Suprapubic skin (tissue), 4 donors: ENCODE measurements at places on chromosomes 4 and X.
A peak's percentile ranks its signal among the peaks of the same experiment; 100 is the strongest.

DNA sequence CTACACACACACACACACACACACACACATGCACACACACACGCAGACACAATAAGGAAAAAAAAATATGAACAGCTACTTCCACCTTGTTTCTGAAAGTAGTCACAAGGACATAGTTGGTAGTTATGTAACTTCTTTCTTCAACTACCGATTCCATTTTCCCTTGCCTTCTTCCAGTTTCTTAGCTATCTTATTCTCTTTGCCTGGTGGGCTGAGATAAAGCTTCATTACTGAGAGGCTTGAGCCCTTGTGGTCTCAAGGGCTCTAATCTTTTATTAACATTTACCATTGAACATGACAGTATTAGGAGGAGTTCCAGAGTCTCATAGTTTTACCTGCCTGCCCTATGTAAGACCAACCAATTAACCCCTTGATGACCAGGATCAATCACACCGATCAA is 8.9 kb upstream of the SMIM10 start:
- no peaks in the 10 kb centered on the region for H3K4me1 ChIP-seq
- H3K27ac ChIP-seq = no peak overlapping the region
- no peaks in the 10 kb centered on the region for H3K27me3 ChIP-seq
- no peak overlapping the region for H3K4me3 ChIP-seq
- H3K36me3 ChIP-seq = no peaks in the 10 kb centered on the region
- DNase-seq = no peak

DNA sequence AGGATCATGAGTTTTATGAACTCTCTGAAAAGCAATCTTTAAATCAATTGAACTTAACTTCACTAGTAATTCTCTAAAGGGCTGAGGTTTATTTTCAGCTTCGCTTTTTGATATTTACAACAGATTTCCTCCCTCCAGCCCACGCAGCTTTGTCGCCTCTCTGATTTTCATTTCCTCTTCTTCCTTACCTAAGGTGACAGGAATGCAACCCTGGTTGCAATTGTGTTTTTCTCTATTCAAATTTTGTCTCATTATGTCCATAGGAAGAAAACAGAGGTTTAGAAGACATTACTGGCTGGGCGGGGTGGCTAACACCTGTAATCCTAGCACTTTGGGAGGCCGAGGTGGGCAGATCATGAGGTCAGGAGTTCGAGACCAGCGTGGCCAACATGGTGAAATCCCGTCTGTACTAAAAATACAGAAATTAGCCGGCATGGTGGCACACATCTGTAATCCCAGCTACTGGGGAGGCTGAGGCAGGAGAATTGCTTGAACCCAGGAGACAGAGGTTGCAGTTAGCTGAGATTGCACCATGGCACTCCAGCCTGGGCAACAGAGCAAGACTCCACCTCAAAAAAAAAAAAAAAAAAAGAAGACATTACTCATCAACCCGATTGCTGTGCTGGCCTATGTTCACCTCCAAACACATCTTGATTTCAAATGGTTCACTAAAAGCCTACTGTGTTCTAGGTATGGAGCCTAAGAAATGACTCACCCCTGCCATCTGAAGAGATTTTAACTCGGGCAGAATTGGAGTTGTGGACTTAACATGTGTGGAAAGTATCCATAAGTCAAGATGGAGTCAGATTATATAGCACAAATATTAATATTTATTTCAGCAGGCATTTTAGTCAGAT is 36.8 kb downstream of the VSIG4 start:
- DNase-seq = no peak
- H3K4me3 ChIP-seq = no peak overlapping the region
- no peaks in the 10 kb centered on the region for H3K36me3 ChIP-seq
- H3K27me3 ChIP-seq = no peaks in the 10 kb centered on the region
- no peak overlapping the region for H3K27ac ChIP-seq

GRCh38 chr4:25769251-25769650 is 93.5 kb downstream of the SEL1L3 start:
- no peak overlapping the region for H3K4me3 ChIP-seq
- no peaks in the 10 kb centered on the region for H3K27me3 ChIP-seq
- H3K36me3 ChIP-seq = no peaks in the 10 kb centered on the region
- no peaks in the 10 kb centered on the region for H3K4me1 ChIP-seq

DNA sequence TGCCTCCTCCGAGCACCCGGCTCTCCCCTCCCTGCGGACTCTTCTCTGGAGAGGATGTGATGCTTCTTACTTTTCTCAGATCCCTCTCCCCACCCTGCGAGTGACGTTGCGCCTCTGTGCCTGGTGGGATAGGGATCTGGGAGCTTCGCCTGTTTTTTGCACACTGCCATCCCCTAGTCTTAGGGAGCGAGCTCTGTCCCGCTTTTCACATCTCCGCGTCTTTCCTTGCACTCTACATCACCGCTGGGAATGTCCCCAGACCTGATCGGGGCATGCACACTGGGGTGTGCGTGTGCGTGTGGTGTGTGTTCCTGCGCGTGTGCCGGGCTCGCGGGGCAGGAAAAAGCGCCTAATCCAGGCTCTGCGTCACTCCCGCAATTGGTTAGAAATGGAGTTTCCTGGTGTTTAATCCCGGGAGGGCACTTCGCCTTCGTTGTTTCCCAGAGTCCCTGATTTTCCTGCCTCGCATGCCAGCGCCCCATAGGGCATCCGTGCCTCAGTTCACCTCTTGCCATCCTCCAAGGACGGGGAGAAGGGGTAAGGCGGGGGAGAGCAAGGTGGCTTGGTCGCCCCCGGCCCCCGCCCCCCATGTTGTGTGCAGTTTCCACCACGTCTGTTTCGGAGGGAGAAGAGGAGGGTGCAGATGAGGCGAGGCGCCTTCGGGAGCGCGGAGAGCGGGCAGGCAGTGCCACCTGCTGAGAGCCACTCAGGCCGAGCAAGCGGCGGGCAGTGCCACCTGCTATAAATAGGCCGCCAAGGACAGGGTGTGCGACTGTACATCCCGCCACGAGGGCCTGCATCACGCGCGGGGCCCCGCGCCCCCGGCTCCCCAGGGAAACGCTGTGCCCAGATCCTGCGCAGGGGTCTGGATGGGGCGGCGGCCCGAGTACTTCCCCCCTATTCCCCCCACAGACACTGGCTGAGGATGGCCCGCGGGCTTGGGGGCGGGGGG is 759 bp upstream of the TBC1D1 start:
- peak overlapping the region; percentile 76 for H3K4me3 ChIP-seq
- peak; percentile 63 for DNase-seq
- H3K36me3 ChIP-seq = no peaks in the 10 kb centered on the region
- H3K27me3 ChIP-seq = peaks cover 3% of the 10 kb centered on the region
- H3K4me1 ChIP-seq = peaks cover 37% of the 10 kb centered on the region

- H3K4me3 ChIP-seq = no peak overlapping the region
- H3K27ac ChIP-seq = no peak overlapping the region
- H3K4me1 ChIP-seq = no peaks in the 10 kb centered on the region
Observed at GRCh38 chr4:179225594-179225993, 1783.4 kb upstream of the AGA start.

GRCh38 chrX:13235930-13236329 is 83.9 kb downstream of the ATXN3L start:
- H3K27ac ChIP-seq = no peak overlapping the region
- H3K4me1 ChIP-seq = no peaks in the 10 kb centered on the region
- no peaks in the 10 kb centered on the region for H3K27me3 ChIP-seq
- no peaks in the 10 kb centered on the region for H3K36me3 ChIP-seq
- no peak overlapping the region for H3K4me3 ChIP-seq
- no peak for DNase-seq

GRCh38 chr4:18041114-18041513 is 19.6 kb upstream of the LCORL start:
- no peaks in the 10 kb centered on the region for H3K27me3 ChIP-seq
- no peaks in the 10 kb centered on the region for H3K36me3 ChIP-seq
- no peak for DNase-seq
- no peaks in the 10 kb centered on the region for H3K4me1 ChIP-seq

GRCh38 chr4:184473499-184474262 is 669 bp downstream of the IRF2 start:
- peak overlapping the region; percentile 100 for H3K27ac ChIP-seq
- H3K27me3 ChIP-seq = no peaks in the 10 kb centered on the region
- peak overlapping the region; percentile 98 for H3K4me3 ChIP-seq
- H3K4me1 ChIP-seq = peaks cover 43% of the 10 kb centered on the region
- no peaks in the 10 kb centered on the region for H3K36me3 ChIP-seq
- no peak for DNase-seq

GRCh38 chr4:23887173-23887572 is 2.7 kb downstream of the PPARGC1A start:
- peaks cover 33% of the 10 kb centered on the region for H3K4me1 ChIP-seq
- H3K36me3 ChIP-seq = no peaks in the 10 kb centered on the region

GRCh38 chr4:150256841-150257730 is 178.8 kb downstream of the DCLK2 start:
- peaks cover 2% of the 10 kb centered on the region for H3K36me3 ChIP-seq
- peaks cover 7% of the 10 kb centered on the region for H3K4me1 ChIP-seq
- no peaks in the 10 kb centered on the region for H3K27me3 ChIP-seq
- no peak overlapping the region for H3K27ac ChIP-seq
- DNase-seq = no peak
- H3K4me3 ChIP-seq = no peak overlapping the region

DNA sequence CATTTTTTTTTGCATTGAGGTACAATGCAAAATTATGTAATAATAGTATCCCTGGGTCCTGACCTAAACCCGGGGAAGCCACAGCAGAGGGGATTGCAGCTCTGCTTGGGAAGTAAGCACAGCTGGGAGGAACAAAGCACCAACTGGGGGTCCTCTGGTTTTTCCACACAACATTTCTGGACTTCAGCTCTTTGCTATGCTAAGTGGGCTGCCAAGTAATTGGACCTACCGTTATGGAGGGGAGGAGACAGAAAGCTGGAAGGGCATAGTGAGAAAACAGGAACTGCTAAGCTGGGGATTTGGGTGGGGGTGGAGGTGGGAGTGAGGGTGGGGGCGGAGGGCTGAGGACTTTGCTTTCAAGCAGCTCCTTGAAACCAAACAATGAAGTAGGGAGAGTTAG is 183.3 kb downstream of the ZIC3 start:
- no peaks in the 10 kb centered on the region for H3K36me3 ChIP-seq
- no peak overlapping the region for H3K4me3 ChIP-seq
- no peak overlapping the region for H3K27ac ChIP-seq
- no peaks in the 10 kb centered on the region for H3K27me3 ChIP-seq

DNA sequence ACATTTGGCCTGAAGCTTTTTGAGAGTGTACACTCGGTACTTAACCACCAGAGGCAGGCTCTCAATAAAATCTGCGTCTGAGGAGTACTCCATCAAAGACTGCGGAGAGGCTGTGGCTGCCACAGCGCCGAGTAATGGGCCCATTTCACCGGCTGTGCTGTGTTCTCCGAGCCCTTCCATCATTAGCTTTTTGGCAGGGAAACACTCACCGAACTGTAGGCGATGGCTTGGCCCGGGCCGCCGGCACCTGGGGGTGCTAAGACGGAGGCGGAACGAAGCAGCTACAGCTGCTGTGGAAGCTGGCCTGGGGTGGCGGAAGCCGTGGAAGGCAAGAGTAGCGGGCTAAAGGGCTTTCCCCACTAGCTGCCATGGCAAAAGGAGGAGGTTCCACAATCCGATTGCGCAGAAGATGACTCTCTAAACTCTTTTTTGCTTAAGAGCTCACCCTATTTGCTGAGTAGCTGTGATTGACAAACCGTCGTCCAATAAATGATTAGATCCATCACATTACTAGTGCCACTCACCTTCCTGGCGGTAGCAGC is 48.5 kb upstream of the PABPC1L2A start:
- no peak for DNase-seq
- no peak overlapping the region for H3K27ac ChIP-seq
- no peaks in the 10 kb centered on the region for H3K4me1 ChIP-seq

- no peaks in the 10 kb centered on the region for H3K4me1 ChIP-seq
- H3K4me3 ChIP-seq = no peak overlapping the region
- H3K27ac ChIP-seq = no peak overlapping the region
- no peaks in the 10 kb centered on the region for H3K27me3 ChIP-seq
- no peaks in the 10 kb centered on the region for H3K36me3 ChIP-seq
Observed at GRCh38 chrX:1313788-1314187, 22.8 kb upstream of the IL3RA start.

DNA sequence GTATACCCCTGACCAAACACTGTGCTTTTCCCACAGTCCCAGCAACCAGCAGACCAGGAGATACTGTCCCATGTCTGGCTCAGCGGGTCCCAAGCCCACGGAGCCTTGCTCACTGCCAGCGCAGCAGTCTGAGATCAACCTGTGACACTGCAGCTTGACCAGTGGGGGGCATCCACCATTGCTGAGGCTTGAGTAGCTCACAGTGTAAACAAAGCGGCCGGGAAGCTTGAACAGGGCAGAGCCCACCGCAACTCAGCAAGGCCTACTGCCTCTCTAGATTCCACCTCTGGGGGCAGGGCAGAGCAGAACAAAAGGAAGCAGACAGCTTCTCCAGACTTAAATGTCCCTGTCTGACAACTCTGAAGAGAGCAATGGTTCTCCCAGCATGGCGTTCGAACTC is 58.1 kb downstream of the SLC10A6 start:
- no peak overlapping the region for H3K4me3 ChIP-seq
- no peak overlapping the region for H3K27ac ChIP-seq
- peaks cover 43% of the 10 kb centered on the region for H3K36me3 ChIP-seq
- no peak for DNase-seq
- no peaks in the 10 kb centered on the region for H3K27me3 ChIP-seq

DNA sequence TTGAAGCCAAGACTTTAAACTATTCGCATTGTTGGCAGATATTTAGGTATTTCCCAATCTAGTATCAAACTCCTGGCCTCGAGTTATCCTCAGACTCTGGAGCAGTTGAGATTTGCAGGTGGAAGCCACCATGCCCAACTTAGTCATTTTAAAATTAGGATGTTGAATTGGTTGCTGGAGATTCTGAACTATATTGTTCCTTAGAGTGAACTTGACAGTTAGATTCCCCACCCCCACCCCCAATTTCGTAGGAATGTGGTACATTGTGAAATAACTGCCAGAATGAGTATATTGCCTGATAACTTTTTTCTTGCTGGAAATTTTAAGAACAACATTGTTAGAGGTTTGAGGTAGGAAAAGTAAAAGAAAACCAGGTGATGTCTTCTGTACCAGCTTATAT is 2.3 kb downstream of the NOCT start:
- DNase-seq = no peak
- H3K27ac ChIP-seq = no peak overlapping the region

- no peaks in the 10 kb centered on the region for H3K27me3 ChIP-seq
- no peak overlapping the region for H3K27ac ChIP-seq
- H3K4me3 ChIP-seq = no peak overlapping the region
- no peaks in the 10 kb centered on the region for H3K4me1 ChIP-seq
- no peaks in the 10 kb centered on the region for H3K36me3 ChIP-seq
- no peak for DNase-seq
Observed at GRCh38 chrX:3763111-3763510, 49.7 kb upstream of the PRKX start.

GRCh38 chr4:20376070-20376469 is 124.4 kb downstream of the SLIT2 start:
- DNase-seq = no peak
- no peak overlapping the region for H3K4me3 ChIP-seq
- H3K27me3 ChIP-seq = no peaks in the 10 kb centered on the region
